OCI-LY7 (cell line): ENCODE measurements at places on chromosomes 5 and 9. TPM values are rescaled to one million over a fixed set of nuclear protein-coding genes. Genes with fewer than 3 reads are reported as not detected.

DNA sequence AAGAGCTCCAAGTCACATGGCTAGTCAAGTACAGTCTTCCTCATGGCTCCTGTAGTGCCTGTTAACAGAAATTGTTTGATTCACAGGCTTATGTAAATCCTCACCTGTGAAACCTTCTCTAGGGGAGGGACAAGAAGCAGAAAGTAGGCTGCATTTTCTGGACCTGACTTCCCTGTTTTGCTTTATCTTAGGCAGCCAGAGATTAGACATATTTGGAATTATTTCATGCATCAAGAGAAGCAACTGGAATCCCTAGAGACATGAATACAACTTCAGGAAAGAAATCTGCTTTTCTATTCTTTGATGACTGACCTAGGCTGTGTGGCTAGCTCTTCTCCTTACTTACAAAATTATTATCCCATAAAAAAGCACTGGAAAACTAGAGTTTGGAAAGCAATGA is 52.3 kb downstream of the CAST start:
- no peak for DNase-seq

- DNase-seq: peak; percentile 65
Observed at GRCh38 chr9:34252670-34253459, 74.0 kb downstream of the UBAP1 start.

- DNase-seq: no peak
Observed at GRCh38 chr9:94866770-94867169, 140.3 kb downstream of the AOPEP start.

DNA sequence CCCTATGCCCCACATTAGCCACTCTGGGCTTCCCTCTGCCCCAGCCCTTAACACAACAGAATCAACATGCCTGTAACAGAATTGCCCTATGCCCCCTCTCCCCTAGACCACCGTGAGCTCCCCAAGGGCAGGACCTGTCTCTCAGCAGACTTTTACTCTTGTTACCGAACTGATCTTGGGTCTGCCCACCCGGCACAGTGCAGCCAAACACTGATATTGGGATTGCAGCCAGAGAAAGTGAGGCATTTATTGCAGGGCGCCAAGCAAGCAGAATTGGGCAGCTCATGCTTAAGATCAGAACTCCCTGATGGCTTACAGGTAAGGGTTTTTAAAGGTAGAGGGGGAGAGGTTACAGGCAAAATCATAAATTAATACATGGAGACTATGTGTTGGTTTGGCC is 33.5 kb upstream of the KCNIP1 start:
- DNase-seq: no peak

DNA sequence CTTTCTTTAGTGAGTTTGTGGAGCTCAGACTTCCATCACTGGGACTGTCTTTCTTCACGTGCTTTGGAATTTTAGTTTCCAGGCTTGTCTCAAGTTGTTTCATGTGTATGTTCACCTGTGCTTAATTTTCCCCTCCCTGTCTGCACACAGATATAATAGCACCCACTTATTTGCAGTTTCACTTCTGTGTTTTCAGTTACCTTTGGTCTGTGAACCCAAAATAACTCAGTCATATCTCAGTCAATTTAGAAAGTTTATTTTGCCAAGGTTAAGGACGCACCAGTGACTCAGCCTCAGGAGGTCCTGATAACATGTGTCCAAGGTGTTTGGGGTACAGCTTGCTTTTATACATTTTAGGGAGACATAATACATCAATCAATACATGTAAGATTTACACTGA is 330.4 kb downstream of the ICE1 start:
- DNase-seq: peak; percentile 68

- no peak for DNase-seq
Observed at GRCh38 chr9:114166614-114167572, 11.6 kb downstream of the COL27A1 start.

GRCh38 chr5:80151890-80152289 is 104.0 kb downstream of the SERINC5 start:
- DNase-seq: no peak

- DNase-seq: no peak
Observed at GRCh38 chr5:133142782-133143181, 91.0 kb downstream of the HSPA4 start.

GRCh38 chr5:143236682-143237081 is 166.8 kb downstream of the NR3C1 start:
- no peak for DNase-seq

DNA sequence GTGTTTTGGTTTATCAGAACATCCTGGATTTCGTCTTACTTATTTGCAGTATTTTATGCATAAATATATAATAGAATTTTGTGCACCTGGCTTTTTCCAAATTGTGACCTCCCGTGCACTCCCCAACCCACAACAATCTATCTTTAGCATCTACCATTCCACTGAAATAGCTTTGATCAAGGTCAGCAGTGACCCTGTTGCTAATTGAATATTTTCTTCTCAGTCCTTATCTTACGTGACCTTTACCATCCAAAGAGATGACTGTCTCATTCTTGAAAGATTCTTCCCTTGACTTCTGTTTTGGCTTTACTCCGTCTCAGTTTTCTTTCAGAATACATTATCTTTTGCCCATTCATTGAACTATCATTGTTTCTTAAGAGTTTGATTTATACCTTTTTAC is 18.4 kb downstream of the NDUFS4 start:
- no peak for DNase-seq

DNA sequence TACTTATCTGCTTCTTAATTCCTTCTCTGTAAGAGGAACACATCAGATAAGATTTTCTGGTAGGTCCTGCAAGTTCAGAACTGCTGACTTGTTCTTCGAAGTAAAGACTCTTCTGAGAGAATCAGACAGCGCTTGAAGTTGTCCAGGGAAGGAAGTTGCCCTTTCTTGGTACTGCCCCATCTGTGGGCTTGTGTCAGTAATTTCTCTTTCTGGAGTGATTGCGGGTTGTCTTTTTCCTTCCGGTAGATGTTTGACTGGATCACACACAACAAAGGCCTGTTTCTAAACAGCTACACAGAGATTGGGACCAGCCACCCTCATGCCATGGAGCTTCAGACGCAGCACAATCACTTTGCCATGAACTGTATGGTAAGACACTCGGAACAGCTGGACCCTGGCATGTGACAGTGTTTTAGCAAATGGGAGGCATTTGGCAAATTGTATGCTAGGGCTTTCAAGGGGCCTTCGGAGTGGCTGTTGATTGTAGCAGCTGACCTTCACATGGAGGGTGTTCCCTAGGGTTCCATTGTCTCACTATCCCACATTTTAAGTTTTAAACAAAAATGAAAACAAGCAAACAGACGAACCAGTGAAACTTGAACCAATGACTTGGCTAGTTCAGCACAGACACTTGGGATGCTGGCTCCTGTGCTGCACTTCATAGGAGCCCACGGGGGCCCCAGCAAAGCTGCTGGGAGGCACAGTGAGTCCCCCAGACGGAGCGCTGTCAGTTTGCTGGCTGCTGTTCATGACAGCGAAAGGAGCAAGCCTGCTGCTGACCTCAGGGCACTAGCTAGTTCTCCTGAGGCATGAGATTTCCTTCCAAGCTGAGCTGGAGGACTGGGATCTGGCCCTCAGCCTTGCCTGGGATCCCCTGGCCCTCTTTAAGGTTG is 149.9 kb downstream of the TRIO start:
- DNase-seq: no peak

GRCh38 chr5:115180165-115180709 is 10.5 kb upstream of the TRIM36 start:
- DNase-seq: no peak

DNA sequence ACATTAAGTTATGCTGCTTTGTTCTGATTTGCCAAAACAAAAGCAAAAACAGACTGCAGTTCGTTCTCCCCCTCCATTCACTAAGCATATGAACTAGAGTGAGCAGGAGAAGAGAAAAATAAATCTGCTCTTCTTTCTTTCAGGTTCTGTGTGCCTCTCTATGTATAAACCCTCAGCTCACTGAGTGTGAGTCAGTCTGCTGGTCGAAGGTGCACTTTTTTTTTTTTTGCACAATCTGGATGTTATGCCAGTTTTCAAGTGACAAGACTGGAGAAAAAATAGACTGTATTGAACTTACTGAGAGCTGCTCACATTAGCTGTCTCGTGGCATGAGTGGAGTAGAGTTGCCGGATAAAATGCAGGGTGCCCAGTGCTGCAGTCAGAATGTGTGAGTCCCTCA is 244.6 kb upstream of the ATP10B start:
- DNase-seq: no peak

The NMUR2 gene
- not detected in 2 replicates for total RNA-seq

The AFAP1L1 gene
- not detected in 2 replicates for total RNA-seq

The PCDHA9 gene
- total RNA-seq: not detected in 2 replicates

The ANKRD18B gene
- total RNA-seq: not detected in 2 replicates

The POMT1 gene
- 27.1 and 27.7 TPM in 2 replicates for total RNA-seq
